Spleen (tissue), 13 donors: ENCODE measurements at places on chromosomes 1 and 21. TPM values are rescaled to one million over a fixed set of nuclear protein-coding genes. Genes with fewer than 3 reads are reported as not detected.

The SPRR4 gene
- not detected for total RNA-seq

The RHEX gene
- 5.9 TPM for total RNA-seq

The CELA3B gene
- not detected for total RNA-seq

The AKR7A3 gene
- total RNA-seq, result 1.4 TPM

The BCL2L15 gene
- 3.2 TPM for total RNA-seq

The AMY1A gene
- not detected for total RNA-seq

The CNTN2 gene
- not detected for total RNA-seq

The FBXO44 gene
- 21.6 TPM for total RNA-seq

The CORT gene
- not detected for total RNA-seq

The LCA5L gene
- 1.3 TPM for total RNA-seq
